NCI-H1436 treated with DMSO at 0.1 percent for 48 hours (cell line): ENCODE measurements at places on chromosomes 1 and 21.

DNA sequence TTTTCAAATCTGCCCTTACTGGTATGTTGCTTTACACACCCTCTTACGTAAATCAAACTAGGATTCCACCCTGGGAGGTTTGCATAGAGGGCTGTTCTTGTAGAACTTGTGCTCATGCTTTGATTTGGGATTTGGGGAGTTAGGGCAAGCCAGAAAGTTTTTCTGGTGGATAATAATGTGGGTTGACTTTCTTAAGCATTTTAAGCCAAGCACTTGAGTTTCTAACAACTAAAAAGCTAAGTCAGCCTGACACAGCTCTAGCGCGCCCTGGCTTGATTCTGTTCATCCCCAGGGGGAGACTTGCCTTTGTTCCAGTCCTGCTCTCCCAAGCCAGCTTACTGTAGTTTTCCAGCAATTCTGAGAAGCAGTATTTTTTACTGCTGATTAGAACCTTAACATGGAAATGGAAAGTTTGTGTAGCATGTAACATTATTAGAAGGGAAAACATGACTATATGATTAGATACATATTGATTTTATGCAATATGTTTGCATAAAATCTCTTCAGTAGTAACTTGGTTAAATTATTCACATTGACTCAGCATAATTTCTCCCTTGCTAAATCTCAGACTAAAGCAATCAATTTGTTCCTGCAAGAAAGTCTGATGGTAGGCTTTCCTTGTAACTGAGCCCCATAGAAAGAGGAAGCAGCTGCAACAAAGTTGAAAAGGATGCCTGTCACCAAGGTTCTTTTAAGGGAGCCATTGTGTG lies 11.0 kb upstream of the PGD start:
- no peak for DNase-seq

GRCh38 chr1:57443004-57443403 lies 19.1 kb upstream of the DAB1 start:
- no peak for DNase-seq

DNA sequence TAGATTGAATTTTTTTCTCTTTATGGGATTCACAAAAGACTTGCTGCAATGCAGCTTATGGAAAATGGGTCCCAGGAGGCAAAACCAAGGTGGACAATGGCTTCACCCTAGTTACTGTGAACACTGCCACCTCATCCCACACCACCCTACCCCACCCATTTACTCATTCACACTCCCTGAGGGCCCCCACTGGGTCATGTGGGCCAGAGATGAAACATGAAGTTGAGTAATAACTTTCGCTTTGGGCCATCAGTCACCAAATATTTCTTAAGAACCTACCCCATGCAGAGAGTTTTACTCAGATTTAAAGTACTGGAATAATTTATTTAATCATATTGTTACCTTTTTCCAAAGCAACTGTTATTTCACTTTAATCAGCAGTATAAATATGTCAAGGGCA lies 191.8 kb downstream of the TPR start:
- DNase-seq = no peak

DNA sequence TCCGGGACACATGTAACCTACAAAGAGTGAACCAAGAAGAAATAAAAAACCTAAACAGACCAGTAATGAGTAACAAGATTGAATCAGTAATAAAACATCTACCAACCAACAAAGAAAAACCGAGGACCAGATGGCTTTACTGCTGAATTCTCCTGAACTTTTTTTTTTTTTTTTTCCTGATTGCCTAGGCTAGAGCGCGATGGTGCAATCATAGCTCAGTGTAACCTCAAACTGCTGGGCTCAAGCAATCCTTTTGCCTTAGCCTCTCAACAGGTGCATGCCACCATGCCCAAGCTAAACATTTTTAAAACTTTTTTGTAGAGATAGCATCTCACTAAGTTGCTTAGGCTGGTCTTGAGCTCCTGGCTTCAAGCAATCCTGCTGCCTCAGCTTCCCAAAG lies 11.2 kb upstream of the FGGY start:
- no peak for DNase-seq

DNA sequence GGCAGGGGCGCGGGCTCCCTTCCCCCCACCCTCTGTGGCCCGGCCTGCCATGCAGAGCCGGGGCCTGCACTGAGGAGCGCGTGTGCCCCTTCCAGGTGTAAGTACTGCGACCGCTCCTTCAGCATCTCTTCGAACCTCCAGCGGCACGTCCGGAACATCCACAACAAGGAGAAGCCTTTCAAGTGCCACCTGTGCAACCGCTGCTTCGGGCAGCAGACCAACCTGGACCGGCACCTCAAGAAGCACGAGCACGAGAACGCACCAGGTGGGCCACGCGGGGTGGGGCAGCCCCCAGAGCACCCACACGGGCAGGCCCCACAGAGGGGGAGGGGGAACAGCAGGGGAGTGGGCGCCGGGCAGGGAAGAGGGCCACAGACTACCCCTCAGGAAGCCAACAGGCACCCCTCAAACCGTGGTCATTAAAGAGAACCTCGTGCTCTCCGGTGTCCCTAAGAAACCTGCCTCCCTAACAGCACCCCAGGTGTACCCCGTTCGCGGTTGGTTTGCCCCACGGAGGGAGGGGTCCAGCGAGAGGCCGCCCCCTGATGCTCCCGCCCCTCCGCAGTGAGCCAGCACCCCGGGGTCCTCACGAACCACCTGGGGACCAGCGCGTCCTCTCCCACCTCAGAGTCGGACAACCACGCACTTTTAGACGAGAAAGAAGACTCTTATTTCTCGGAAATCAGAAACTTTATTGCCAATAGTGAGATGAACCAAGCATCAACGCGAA lies 28.8 kb upstream of the ARHGEF16 start:
- no peak for DNase-seq

GRCh38 chr1:29924017-29924431 lies 687.7 kb downstream of the PTPRU start:
- DNase-seq = no peak

DNA sequence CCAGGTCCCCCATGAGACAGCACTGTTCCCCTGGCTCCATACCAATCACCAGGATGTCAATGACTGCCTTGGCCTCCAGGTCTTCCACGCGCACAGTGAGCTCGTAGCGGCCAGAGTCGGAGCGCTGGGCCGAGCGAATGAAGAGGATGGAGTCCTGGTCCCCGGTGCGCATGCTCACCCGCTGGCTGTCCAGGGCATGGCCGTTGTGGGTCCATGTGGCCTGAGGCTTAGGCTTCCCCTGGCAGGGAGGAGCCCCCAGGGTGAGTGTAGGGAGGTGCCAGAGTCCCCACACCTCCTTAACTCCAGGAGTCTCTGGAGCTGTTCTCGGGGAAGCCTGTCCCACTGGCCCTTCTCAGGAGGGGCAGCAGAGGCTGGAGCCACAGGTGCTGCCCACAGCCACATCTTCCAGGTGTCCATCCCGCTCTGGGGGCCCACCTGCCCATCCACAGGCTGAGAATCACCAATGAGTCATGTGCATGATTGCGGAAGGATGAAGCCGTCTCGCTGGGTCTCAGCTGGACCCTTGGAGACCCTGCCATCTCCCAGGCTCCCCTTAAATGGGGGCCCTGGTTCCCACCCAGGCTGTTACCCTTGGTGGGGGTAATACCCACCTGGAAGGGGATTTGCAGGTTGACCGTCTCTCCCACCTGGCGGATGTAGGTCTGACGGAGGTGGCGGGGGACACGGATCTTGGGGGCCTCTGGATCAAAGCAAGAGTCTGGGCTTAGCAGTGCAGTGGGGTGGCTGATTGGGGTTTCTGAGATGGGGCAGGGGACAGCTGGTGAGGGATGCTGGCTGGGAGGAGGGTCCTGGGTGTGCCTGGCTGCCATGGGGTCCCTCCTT lies 4.1 kb downstream of the MYBPH start:
- no peak for DNase-seq

GRCh38 chr1:17950728-17951127 lies 156.9 kb upstream of the IGSF21 start:
- no peak for DNase-seq
